HT1080 (cell line): ENCODE measurements at places on chromosomes 3 and 15. TPM values are rescaled to one million over a fixed set of nuclear protein-coding genes. Genes with fewer than 3 reads are reported as not detected.

WNT5A gene
- 5.8 and 9.9 TPM in 2 replicates for total RNA-seq

GOLGA6D gene
- total RNA-seq = not detected in 2 replicates

DPPA2 gene
- total RNA-seq = not detected in 2 replicates

IL16 gene
- total RNA-seq = 0.03 and 0.50 TPM in 2 replicates

IMPDH2 gene
- 562 and 591 TPM in 2 replicates for total RNA-seq

RYR3 gene
- 0.02 and 0.03 TPM in 2 replicates for total RNA-seq

PATL2 gene
- 0.10 and 0.13 TPM in 2 replicates for total RNA-seq

ZNF860 gene
- 0.08 and 0.10 TPM in 2 replicates for total RNA-seq

LIPC gene
- total RNA-seq = 0.11 TPM in 1 of 2 replicates, not detected in the other

EPHA3 gene
- not detected in 2 replicates for total RNA-seq

C3orf20 gene
- 0.05 TPM in 1 of 2 replicates, not detected in the other for total RNA-seq
